CD4-positive, alpha-beta memory T cell (primary cell): ENCODE measurements at places on chromosomes 16 and 17. TPM values are rescaled to one million over a fixed set of nuclear protein-coding genes. Genes with fewer than 3 reads are reported as not detected.

Gene ASGR1
- not detected for polyA plus RNA-seq

Gene CDH1
- 0.17 TPM for polyA plus RNA-seq

Gene SYT17
- polyA plus RNA-seq: not detected

Gene DHRS7C
- polyA plus RNA-seq: not detected

Gene ABCA8
- polyA plus RNA-seq: not detected

Gene CA7
- polyA plus RNA-seq: not detected

Gene ZSWIM7
- 56.9 TPM for polyA plus RNA-seq

Gene PSMD7
- polyA plus RNA-seq: 111 TPM

Gene OTOA
- not detected for polyA plus RNA-seq

Gene SEPTIN1
- polyA plus RNA-seq: 210 TPM

Gene CCL11
- not detected for polyA plus RNA-seq

Gene CIAO2B
- polyA plus RNA-seq: 128 TPM

Gene ABCC6
- polyA plus RNA-seq: 0.15 TPM

Gene SLC13A2
- not detected for polyA plus RNA-seq

Gene PIK3R6
- 0.47 TPM for polyA plus RNA-seq

Gene TEDC2
- polyA plus RNA-seq: 0.44 TPM

Gene KRT40
- polyA plus RNA-seq: not detected

Gene MYH1
- not detected for polyA plus RNA-seq

Gene CCDC92B
- polyA plus RNA-seq: not detected

Gene MGAT5B
- polyA plus RNA-seq: 0.25 TPM

Gene GCGR
- polyA plus RNA-seq: not detected

Gene TBC1D3I
- polyA plus RNA-seq: not detected

Gene MYADML2
- polyA plus RNA-seq: not detected

Gene PSMC3IP
- polyA plus RNA-seq: 1.9 TPM

Gene NPIPA3
- not detected for polyA plus RNA-seq

Gene OMG
- 0.61 TPM for polyA plus RNA-seq

Gene JUP
- 0.69 TPM for polyA plus RNA-seq

Gene EZH1
- 38.6 TPM for polyA plus RNA-seq

Gene SSTR5
- not detected for polyA plus RNA-seq

Gene PAQR4
- polyA plus RNA-seq: 0.81 TPM

Gene GRIN2A
- polyA plus RNA-seq: not detected

Gene IQCK
- 4.1 TPM for polyA plus RNA-seq

Gene TMEM95
- not detected for polyA plus RNA-seq

Gene MEAK7
- polyA plus RNA-seq: 3.3 TPM
